ENCODE measurements at places on chromosomes 6 and 20. TPM values are rescaled to one million over a fixed set of nuclear protein-coding genes. Genes with fewer than 3 reads are reported as not detected.

SLC17A9 gene
- polyA plus RNA-seq: 1.2 TPM

OXT gene
- polyA plus RNA-seq: 0.74 TPM

MUC21 gene
- polyA plus RNA-seq: not detected

CTSA gene
- 65.9 TPM for polyA plus RNA-seq
